ENCODE measurements at places on chromosomes 1 and 21. TPM values are rescaled to one million over a fixed set of nuclear protein-coding genes. Genes with fewer than 3 reads are reported as not detected.

The FAM110D gene
- 4.5 TPM for total RNA-seq

- DNase-seq, result no peak
Measured at GRCh38 chr1:224488806-224489499, 54.4 kb upstream of the WDR26 start.

- DNase-seq, result no peak
Measured at GRCh38 chr1:47651311-47652089, 213.7 kb downstream of the FOXD2 start.

DNA sequence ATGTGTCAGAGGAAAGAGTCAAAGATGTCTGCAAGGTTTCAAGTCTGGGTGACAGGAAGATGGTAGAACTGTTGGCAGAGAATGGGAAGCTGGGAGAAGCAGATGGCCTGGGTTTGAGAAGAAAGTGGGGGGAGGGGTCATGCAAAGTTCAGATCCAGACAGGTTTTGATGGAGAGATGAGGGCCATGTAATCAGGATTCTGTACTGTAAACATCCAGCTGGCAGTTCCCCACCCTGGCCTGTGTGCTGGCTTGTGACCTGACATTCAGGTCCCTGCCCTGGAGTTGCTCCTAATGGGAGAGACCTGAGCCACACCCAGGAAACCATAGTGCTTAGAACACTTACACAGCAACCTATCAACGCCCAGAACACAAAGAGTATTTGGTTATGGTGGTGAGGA, 15.6 kb upstream of the ETV3 start:
- no peak for DNase-seq

DNA sequence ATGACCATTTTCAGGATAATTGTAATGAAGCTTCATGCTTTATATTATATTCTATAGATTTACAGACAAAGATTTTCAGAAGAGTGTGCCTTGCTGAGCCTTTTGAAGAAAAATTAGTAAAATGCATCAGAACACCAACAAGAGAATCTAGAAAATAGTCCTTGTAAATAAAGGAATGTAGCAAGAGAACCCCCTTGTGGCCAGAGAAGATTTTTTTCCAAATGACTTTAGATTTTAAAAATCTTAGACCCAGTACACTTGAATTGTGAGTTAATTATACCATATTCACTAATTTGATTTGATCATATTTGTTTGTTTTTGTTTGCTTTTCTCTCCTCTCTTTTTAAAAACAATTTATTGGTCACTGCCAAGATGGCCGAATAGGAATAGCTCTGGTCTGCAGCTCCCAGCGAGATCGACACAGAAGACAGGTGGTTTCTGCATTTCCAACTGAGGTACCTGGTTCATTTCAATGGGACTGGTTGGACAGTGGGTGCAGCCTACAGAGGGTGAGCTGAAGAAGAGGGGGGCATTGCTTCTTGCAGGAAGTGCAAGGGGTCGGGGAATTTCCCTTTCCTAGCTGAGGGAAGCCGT, 12.8 kb upstream of the IFI44L start:
- no peak for DNase-seq

- DNase-seq, result no peak
Measured at GRCh38 chr1:24939040-24939674, 9.1 kb upstream of the RUNX3 start.

The KRTAP11-1 gene
- total RNA-seq, result not detected

The KLF18 gene
- total RNA-seq, result not detected

The TCHH gene
- 0.02 TPM for total RNA-seq

The ITGB2 gene
- total RNA-seq, result 26.5 TPM

The SLAMF1 gene
- total RNA-seq, result 0.15 TPM

The MYBPH gene
- total RNA-seq, result not detected

DNA sequence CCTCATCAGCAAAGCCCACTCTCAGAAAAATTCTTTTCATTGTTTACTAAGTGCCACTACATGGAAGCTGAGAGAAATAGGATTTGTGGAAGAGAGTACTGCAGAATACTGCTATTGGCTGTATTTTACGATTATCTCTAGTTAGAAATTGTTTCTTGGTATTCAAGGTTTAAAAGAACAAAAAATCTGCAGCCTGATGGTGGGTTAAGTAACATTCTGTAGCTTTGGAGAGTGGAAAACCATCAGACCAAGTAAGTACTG, 27.3 kb downstream of the PTTG1IP start:
- no peak for DNase-seq
